ENCODE measurements at places on chromosomes 11 and 22.

DNA sequence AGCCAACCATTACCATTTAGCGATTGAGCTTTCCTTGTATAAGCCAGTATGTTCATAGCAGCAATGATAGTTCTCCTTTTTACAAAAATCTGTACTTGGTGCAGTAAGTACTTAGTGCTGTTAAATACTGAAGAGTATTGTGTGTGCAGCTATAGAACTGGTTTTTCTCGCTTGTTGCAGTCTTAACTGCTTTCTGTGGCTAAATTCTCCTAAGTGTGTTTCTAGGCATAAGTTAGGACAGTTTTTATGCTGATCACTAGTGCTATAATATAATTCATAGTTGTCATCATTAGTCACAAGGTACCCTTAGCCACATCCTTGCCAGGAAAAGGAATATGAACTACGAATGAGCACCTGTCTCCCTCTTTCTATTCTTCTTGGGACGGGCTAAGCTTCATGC is 107.7 kb downstream of the GRAMD1B start:
- DNase-seq, result no peak

DNA sequence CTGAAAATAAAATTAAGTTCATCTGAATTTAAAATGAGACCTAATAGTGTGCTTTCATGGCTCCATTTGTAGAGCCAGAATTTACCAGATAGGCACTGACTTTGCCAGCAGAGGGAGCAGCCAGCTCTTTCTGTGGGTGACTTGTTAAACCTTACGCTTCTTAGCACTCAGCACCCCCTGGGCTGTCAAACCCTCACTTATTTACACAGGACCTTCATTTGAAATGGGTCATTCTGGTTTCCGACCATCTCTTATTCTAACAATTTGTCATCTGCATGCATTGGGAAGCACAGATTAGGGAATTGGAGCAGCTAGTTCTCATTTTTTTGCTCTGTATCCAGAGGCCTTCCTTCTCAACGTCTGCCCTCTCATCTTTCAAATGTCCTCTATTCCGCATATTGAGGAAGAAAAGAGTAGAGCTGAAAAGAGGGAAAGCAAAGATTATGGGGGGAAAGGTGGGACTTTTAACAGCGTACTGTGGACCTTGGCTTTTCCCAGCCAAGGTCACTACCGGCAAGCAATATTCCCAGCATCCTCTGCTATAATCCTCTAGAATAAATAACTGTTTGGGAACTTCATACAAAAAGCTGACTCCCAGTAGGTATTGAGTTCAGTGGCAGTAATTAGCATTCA is 3.1 kb downstream of the ASRGL1 start:
- peak; percentile 60 for DNase-seq

GRCh38 chr11:79461666-79462645 is 21.1 kb upstream of the TENM4 start:
- DNase-seq, result no peak

- no peak for DNase-seq
These were observed 758 bp downstream of the LDLRAD3 start for GRCh38 chr11:35944503-35945136.
